ENCODE measurements at places on chromosomes 4 and X. TPM values are rescaled to one million over a fixed set of nuclear protein-coding genes. Genes with fewer than 3 reads are reported as not detected.
A peak's percentile ranks its signal among the peaks of the same experiment; 100 is the strongest.

The NUDT11 gene
- total RNA-seq = 0.40 TPM

The CLCN4 gene
- 3.1 TPM for total RNA-seq

The BRS3 gene
- not detected for total RNA-seq

GRCh38 chrX:74249963-74250362 is 54.0 kb upstream of the ZCCHC13 start:
- H3K4me3 ChIP-seq = no peak overlapping the region
- no peak overlapping the region for H3K27ac ChIP-seq
- peaks cover under 1% of the 10 kb centered on the region for H3K36me3 ChIP-seq

- no peaks in the 10 kb centered on the region for H3K27me3 ChIP-seq
- H3K36me3 ChIP-seq = no peaks in the 10 kb centered on the region
- H3K27ac ChIP-seq = no peak overlapping the region
- no peak overlapping the region for H3K4me3 ChIP-seq
Observed at GRCh38 chrX:129783291-129783713, 3.6 kb downstream of the SASH3 start.

- H3K4me3 ChIP-seq = no peak overlapping the region
- H3K4me1 ChIP-seq = peaks cover 29% of the 10 kb centered on the region
- H3K27me3 ChIP-seq = no peaks in the 10 kb centered on the region
- H3K36me3 ChIP-seq = peaks cover 35% of the 10 kb centered on the region
- no peak for DNase-seq
- peak overlapping the region; percentile 19 for H3K27ac ChIP-seq
Observed at GRCh38 chrX:2614911-2615310, 76.2 kb upstream of the CD99 start.

- H3K4me3 ChIP-seq = no peak overlapping the region
- H3K4me1 ChIP-seq = no peaks in the 10 kb centered on the region
- no peak for DNase-seq
- H3K27ac ChIP-seq = no peak overlapping the region
Observed at GRCh38 chr4:173243917-173244658, 75.5 kb downstream of the GALNT7 start.

DNA sequence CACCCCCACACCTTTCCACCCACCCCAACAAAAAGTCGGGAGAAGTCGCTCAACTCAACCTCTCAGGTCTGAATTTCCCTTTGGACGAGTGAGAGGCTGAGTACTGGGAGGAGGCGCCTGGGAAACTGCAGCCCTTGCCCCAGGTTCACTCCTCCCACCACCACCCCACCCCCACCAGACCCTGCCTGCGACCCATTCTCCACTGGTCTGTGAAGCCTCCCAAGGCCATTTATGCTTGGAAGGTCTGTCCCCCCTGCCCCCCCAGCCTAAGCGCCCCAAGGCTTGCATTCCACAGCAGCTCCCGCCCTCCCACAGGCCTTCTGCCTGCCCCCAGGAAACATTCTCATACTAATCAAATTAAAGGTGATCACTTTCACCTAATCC is 27.2 kb downstream of the ELF4 start:
- peaks cover 51% of the 10 kb centered on the region for H3K4me1 ChIP-seq
- H3K4me3 ChIP-seq = no peak overlapping the region
- no peaks in the 10 kb centered on the region for H3K27me3 ChIP-seq
- no peak for DNase-seq

- H3K4me1 ChIP-seq = no peaks in the 10 kb centered on the region
- H3K4me3 ChIP-seq = no peak overlapping the region
- no peaks in the 10 kb centered on the region for H3K36me3 ChIP-seq
- H3K27ac ChIP-seq = no peak overlapping the region
Observed at GRCh38 chrX:13515211-13515930, 54.0 kb upstream of the EGFL6 start.

GRCh38 chr4:107711831-107712230 is 8.2 kb downstream of the PAPSS1 start:
- H3K36me3 ChIP-seq = no peaks in the 10 kb centered on the region
- no peak overlapping the region for H3K27ac ChIP-seq
- peaks cover 21% of the 10 kb centered on the region for H3K4me1 ChIP-seq
- DNase-seq = no peak
- H3K27me3 ChIP-seq = no peaks in the 10 kb centered on the region
- H3K4me3 ChIP-seq = no peak overlapping the region

DNA sequence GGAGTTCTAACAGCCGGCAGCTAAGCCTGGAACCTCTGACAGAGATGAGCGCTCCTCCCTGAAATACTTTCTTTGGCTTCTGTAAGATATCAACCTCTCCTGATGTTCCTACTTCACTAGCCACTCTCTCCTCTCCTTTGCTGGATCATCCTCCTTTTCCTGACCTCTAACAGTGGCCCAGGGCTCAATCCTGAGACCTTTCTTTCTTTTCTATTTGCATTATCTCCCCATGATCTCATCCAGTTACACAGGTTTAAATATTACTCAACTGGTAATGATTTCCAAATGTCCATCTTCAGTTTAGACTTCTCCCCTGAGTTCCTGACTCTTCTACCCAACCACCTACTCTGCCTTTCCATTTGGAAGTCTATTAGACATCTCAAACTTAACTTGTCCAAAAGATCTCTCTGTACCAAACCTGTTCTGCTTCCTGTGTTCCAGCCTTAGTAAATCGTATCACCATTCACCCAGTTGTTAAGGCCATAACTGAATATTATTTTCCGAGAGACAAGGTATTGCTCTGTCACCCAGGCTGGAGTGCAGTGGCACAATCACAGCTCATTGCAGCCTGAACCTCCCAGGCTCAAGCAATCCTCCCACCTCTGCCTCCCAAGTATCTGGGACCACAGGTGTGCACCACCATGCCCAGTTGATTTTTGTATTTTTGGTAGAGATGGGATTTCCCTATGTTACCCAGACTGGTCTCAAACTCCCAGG is 41.1 kb downstream of the RFC1 start:
- no peak overlapping the region for H3K4me3 ChIP-seq
- no peaks in the 10 kb centered on the region for H3K27me3 ChIP-seq
- H3K27ac ChIP-seq = no peak overlapping the region
- no peaks in the 10 kb centered on the region for H3K4me1 ChIP-seq

DNA sequence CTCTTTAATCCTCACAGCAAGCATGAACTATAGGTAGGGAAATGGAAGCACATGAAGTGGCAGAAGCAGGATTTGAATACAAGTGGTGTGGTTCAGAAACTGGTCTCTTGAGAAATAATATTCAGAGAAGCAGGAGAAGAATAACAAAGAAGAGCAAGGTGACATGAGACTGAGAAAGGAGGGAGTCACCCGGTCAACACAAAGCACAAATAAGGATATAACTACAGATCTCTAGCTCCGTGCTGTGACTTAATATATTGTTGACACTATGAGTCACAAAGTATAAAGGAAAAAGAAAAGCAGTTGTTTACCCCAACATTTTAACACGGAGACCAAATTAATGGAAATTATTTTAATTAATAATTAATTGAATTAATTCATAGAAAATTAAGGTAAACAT is 204.5 kb downstream of the CPE start:
- H3K36me3 ChIP-seq = no peaks in the 10 kb centered on the region
- no peak for DNase-seq
- no peak overlapping the region for H3K27ac ChIP-seq
- no peaks in the 10 kb centered on the region for H3K27me3 ChIP-seq
- no peak overlapping the region for H3K4me3 ChIP-seq

GRCh38 chrX:46759645-46759974 is 692 bp upstream of the SLC9A7 start:
- H3K27ac ChIP-seq = no peak overlapping the region
- H3K4me3 ChIP-seq = peak overlapping the region; percentile 57
- no peak for DNase-seq
- H3K4me1 ChIP-seq = peaks cover 8% of the 10 kb centered on the region

DNA sequence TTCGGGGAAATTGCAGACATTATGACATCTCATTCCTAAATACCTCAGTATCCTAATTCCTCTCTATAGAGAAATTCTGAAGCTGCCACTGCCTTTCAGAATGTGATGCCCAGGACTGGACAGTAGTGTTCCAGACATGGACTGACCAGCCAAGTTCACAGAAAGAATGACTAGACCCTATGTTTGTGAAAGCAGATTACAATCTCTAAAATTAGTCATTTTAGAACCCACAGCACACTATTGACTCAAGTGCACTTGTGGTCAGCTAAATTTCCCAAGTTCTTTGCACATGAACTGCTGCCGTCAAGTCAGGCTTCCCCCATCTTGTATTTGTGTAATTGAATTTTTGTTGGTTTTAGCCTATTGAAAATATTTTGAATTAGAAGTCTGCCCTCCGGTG is 81.0 kb upstream of the ESX1 start:
- no peaks in the 10 kb centered on the region for H3K27me3 ChIP-seq
- H3K4me1 ChIP-seq = no peaks in the 10 kb centered on the region
- no peak overlapping the region for H3K27ac ChIP-seq
- H3K4me3 ChIP-seq = no peak overlapping the region
- DNase-seq = no peak

- H3K4me3 ChIP-seq = no peak overlapping the region
- DNase-seq = no peak
- no peaks in the 10 kb centered on the region for H3K27me3 ChIP-seq
- H3K4me1 ChIP-seq = peaks cover 3% of the 10 kb centered on the region
Observed at GRCh38 chr4:105162123-105162796, 15.6 kb downstream of the TET2 start.

- no peak for DNase-seq
- no peaks in the 10 kb centered on the region for H3K4me1 ChIP-seq
- H3K27me3 ChIP-seq = no peaks in the 10 kb centered on the region
- H3K36me3 ChIP-seq = no peaks in the 10 kb centered on the region
Observed at GRCh38 chrX:136260776-136261175, 9.6 kb upstream of the MAP7D3 start.

DNA sequence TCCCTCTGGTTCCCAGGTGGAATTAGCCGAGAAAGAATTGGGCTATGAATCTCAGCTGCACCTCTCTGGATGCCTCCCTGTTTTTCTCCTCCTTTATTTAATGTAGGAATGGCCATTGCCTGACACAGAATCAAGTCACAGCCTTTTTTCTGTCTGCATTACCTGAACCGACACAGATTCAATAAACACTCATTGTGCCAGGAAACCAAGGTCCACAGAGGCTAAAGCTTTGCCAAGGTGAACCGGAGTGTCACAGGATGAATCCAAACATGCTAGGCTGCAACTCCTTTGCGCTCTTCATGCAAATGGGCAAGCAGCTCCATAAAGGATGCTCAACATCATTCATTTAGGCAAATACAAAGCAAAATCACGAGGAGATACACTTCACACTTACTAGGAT is 199.8 kb upstream of the AGTR2 start:
- no peak overlapping the region for H3K4me3 ChIP-seq
- DNase-seq = no peak
- H3K36me3 ChIP-seq = no peaks in the 10 kb centered on the region
- no peaks in the 10 kb centered on the region for H3K27me3 ChIP-seq

GRCh38 chr4:146520896-146521540 is 722 bp downstream of the SLC10A7 start:
- peak overlapping the region; percentile 81 for H3K4me3 ChIP-seq
- no peak for DNase-seq
- peak overlapping the region; percentile 68 for H3K27ac ChIP-seq
- H3K4me1 ChIP-seq = peaks cover 23% of the 10 kb centered on the region
- H3K27me3 ChIP-seq = no peaks in the 10 kb centered on the region
- no peaks in the 10 kb centered on the region for H3K36me3 ChIP-seq

- no peaks in the 10 kb centered on the region for H3K4me1 ChIP-seq
- H3K36me3 ChIP-seq = peaks cover 16% of the 10 kb centered on the region
- no peaks in the 10 kb centered on the region for H3K27me3 ChIP-seq
- no peak overlapping the region for H3K27ac ChIP-seq
- H3K4me3 ChIP-seq = no peak overlapping the region
- DNase-seq = no peak
Observed at GRCh38 chr4:150286656-150287055, 208.4 kb downstream of the DCLK2 start.

GRCh38 chr4:3866813-3867129 is 100.6 kb downstream of the ADRA2C start:
- DNase-seq = no peak
- H3K27ac ChIP-seq = no peak overlapping the region
- H3K36me3 ChIP-seq = no peaks in the 10 kb centered on the region
- H3K27me3 ChIP-seq = peaks cover 83% of the 10 kb centered on the region
- H3K4me3 ChIP-seq = no peak overlapping the region

Data from suprapubic skin (tissue), 4 donors.